ENCODE measurements at places on chromosomes 13 and 19.

GRCh38 chr19:34504809-34505291 is 23.3 kb downstream of the WTIP start:
- no peak for DNase-seq

DNA sequence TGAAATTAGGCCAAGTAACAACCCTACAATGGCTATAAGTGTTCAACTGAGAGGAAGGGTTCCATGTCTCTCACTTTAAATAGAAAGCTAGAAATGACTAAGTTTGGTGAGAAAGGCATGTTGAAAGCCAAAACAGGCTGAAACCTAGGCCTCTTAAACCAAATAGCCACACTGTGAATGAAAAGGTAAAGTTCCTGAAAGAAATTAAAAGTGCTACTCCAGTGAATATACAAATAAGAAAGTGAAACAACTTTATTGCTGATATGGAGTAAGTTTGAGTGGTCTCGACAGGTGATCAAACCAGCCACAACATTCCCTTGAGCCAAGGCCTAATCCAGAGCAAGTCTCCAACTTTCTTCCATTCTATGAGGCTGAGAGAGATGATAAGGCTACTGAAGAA is 209.6 kb downstream of the KLF12 start:
- no peak for DNase-seq

DNA sequence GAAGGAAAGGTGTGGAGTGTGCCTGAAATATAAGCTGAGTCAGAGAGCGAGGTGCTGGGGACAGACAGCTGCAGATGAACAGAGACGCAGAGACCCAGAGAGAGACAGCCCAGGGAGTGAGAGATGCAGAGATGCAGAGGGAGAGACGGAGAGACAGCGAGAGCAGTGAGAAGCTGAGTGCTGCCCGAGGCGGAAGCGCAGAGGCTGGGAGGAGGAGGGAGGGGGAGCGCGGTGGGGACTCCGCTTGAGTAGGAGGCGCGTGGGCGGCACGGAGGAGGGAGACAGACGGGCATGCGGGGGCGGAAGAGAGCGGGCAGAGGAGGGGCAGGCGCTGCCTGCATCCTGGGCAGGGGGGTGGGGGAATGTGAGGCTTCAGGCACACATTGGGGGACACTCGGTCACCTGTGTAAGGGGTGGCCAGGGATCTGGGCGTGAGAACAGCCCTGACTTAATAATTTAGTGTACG is 25.7 kb downstream of the SLC8A2 start:
- DNase-seq = no peak

- DNase-seq = no peak
These were observed 21.1 kb downstream of the LSM14A start for GRCh38 chr19:34193439-34193838.

DNA sequence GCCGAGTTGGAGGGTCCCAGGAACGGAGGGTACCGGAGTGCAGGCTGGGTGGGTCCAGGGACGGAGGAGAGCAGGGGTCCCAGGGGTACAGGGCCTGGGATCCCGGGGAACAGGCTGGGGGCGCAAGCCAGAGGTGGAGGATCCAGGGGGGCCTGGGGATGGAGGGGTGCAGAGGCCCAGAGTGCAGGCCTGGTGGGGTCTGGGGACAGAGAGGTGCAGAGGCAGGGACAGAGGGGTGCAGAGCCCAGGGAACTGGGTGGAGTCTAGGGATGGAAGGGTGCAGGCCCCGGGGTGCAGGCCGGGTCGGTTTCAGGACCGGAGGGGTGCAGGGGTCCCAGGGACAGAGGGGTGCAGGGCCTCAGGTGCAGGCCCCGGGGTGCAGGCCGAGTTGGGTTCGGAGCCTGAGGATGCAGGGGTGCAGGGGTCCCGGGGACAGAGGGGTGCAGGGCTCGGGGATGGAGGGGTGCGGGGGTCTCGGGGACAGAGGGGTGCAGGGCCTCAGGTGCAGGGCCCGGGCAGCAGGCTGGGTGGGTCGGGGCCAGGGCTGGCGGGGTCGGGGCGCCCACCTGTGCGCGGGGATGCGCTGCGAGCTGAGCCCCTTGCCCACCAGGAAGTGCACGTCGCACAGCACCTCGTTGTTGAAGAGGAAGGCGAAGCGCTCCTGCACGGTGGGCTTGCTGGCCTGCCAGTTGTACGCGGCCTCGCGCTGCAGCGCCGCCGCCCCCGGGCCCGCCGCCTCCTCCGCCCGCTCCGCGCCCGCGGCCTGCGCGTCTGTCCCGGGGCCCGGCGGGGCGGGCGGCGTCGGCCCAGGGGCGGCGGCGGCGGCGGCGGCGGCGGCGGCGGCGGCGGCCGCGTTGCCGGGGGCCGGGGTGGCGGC is 545 bp downstream of the BTBD2 start:
- no peak for DNase-seq

GRCh38 chr19:2721570-2722540 is 683 bp upstream of the DIRAS1 start:
- DNase-seq = no peak

DNA sequence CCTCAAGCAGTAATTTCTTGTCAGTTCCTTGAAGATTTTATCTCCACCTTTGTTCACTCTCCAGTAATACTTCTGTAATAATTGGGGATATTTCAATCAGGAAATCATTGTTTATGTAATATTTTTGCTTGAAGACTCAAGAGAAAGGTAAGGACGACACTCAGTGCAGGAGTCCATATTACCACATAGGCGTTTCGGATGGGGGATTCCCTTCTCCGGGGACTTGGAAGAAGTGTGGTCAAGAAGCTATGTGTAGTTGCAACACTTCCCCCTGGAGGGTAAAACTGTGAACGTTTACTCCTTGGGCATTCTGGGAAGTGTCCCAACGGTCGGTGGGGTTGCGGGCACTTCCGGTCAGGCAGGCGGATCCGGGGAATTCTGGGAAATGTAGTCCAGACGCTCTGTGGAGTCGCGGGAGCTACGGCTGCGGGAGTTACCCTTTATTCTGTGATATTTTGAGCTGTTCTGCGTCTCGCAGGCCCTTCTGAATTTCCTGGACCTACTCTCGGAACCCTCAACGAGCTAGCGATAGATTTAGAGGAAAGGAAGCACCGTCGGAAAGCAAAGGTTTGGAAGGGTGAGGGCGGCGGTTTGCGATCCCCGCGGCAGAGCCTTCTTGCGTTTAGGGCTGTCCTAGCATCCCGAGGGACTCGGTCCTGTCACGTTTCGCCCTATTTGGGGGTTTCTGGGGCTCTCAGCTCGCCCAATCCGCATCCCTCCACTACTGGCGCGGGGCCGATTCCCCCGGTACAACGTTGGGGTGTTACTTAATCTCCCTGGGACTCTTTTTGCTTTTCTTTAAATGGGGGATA is at the start of gene ZNF221:
Gene ZNF221 (plus strand): TSS at position 395 of the 812 bp plus-strand sequence. CDS start 11,499 bp downstream, outside the sequence.
- peak; percentile 76 for DNase-seq

GRCh38 chr19:45508861-45509691 is 1.8 kb downstream of the VASP start:
- no peak for DNase-seq

- no peak for DNase-seq
These were observed 43.2 kb downstream of the CCNA1 start for GRCh38 chr13:36475468-36475867.

DNA sequence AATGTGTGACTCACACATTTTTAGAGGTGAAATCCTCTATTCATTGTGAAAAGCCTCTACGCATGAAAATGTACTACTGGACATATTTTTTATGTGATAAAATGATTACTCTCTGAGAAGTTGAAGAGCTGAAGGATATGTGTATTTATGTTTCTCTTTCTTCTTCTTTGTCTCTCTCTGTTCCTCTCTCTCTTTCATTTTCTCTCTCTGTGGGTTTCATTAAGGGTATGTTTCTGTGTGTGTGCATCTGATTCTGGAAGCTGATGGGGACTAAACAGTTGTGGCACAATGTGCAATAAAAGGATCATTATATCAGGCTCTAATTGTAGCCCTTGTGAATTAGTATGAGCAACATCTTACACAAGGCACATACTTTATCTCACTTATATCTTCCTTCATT is 867.7 kb downstream of the PCDH9 start:
- DNase-seq = no peak

DNA sequence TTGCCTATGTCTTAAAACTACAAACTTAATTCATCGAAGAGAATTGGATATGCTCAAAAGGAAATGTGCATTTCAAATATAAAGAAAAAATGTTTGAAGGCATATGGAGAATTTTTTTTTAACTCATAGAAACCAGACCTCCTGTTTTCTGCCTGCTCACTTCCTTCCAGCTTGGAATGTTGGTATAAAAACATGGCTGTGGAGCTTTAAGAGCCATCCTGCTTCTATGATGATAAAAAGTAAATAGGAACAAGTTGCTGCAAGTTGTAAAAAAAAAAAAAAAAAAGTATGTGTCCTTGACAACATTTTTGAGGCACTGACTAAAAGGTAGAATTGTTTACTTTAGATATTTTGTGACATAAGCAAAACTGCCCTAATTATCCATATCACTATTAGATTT is 1230.7 kb downstream of the PCDH9 start:
- no peak for DNase-seq

DNA sequence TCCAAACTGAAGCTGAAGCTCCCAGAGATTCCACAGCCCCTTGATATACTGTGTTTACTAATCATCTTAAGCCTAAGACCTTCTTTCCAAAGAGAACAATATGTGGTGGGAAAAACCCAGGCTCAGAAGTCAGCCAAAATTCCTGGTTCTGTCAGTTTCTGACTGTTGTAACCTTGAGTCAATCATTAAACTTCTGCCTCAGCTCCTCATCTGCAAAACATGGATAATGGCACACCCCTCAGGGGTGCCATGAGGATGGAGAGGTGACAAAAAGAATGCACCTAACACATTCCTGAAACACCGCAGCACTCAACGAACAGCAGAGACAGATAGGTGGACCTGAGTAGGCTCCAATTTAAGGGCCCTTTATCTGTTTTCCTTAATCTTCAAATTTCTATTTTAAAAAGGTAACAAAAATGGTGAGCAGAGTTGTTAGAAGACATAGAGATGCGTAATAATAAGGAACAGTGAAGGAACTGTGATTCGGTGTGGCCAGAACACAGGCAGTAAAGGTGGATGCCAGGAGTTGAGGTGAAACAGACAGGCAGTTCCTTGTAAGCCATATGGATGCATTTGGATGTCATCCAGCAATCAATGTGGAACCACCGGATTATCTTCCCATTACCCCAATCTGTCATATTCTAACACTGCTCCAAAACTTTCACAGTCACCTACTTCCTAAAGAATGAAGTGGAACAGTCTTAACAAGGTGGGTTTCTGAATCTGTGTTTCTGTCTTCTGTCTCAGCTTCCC is 56.6 kb upstream of the DOCK9 start:
- no peak for DNase-seq

DNA sequence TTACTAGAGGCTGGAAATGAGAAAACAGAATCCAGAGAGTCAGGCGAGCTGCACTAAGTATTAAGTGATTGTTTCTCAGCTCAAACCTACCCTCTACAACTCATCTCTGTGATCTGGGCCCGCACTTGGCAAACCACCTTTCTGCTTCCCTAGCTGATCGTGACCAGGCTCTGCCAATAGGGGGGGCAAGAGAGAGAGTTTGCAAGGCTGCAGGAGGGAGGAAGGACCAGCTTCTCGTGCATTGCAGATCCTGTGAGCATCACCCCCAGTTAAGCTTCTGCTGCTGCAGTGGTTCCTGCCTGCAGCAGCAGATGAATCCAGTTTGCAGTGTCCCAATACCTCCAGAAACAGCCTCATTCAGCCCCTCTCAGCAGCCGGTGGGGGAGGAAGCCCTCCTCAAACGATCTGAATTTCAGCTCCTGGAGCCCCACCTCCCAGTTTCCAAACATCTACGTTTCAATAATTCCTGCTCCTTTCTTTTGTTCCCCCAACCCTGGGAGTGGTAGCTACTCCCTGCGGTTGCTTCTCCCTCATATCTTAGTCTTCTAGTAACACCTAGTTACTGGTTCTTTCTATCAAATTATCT is 20.0 kb downstream of the XRCC1 start:
- DNase-seq = no peak

- no peak for DNase-seq
These were observed 422 bp upstream of the MTUS2 start for GRCh38 chr13:28819735-28820098.

GRCh38 chr13:33730147-33730546 is 87.8 kb upstream of the RFC3 start:
- no peak for DNase-seq

- DNase-seq = no peak
These were observed 3.5 kb upstream of the LHB start for GRCh38 chr19:49020342-49020741.

GRCh38 chr13:109859216-109859835 is 72.9 kb upstream of the IRS2 start:
- no peak for DNase-seq

- DNase-seq = no peak
These were observed 2.0 kb downstream of the POU2F2 start for GRCh38 chr19:42130254-42130573.

DNA sequence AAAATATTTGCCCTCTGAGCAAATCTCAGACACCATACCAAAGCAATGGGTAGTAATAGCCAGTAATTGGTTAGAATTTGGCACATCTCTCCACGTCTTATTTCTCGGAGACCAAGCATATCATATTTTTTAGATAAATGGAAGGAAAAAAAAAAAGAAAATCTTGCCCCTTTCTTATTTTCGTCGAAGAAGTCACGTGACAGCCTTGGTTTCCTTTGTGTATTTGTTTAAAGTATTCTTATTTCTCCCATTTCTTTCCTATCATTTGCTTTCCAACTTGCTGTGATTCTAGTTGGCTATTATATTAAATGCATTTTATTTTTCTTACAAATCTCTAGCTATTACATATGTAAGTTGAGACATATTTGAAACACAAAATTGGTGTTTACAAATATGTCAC is 2155.9 kb downstream of the PCDH9 start:
- DNase-seq = no peak

Measured in NCI-H187 treated with DMSO at 0.1 percent for 48 hours (cell line).